ENCODE measurements at places on chromosomes 2 and 18.

DNA sequence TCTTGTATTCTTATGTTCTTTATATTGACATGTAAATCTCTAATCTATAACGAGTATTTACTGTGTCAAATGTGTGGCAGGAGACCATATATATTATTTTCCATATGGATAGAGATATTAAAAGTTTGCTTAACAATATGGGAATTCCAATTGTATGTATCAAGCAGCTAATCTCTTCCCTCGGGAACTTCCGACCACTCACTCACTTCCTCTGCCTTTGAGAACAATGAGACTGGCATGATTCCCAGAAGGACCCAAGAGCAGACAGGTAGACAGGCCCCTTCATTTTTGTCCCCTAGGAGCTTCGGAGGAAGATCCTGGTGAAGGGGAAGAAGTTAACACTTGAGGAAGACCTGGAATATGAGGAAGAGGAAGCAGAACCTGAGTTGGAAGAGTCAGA is 24.1 kb downstream of the PLCD4 start:
- DNase-seq = no peak

DNA sequence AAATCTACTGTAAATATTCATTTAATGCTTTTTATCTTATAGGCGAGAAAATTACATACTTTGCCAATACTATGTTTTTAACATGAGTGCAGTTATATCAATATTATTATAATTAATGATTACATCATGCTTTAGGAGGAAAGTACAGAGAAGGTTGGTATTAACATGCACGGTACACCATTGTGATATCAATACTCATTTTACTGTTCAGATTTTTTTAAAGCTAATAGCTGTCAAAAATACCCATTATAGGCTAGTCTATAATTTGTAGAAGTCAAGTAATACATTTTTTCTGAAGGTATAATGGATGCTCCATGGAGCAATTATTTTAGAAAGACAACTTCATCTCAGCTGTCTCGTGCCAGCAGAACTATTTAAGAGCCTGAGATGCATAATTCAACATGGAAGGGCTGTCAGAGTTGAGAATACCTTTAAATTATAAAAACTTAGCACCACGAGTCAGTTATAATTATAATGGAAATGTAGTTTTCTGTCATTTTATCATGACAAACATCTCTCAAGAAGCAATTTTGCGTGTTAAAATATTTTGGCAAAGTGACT is 1641.7 kb upstream of the ACVR2A start:
- no peak for DNase-seq

GRCh38 chr2:207408086-207408794 is 121.5 kb upstream of the CREB1 start:
- DNase-seq = no peak

DNA sequence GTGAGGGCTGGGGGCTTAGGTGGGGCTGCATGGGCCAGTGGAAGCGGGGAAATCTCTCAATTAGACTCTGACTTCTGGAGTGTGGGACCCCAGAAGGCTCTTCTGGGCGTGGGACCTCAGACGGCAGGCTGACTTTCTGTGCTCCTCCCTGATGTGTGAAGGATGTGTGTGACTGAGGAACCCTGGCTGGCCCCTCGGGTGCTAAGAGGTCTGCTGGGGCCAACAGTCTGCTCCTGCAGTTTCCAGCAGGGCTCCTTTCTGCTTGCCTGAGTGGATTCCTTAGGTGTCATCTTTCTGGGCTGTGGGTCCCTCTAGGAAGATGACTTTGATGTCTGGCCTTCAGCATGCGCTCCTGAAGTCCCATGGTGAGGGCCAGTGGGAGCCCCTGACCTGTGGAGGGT is 167.5 kb downstream of the DYSF start:
- no peak for DNase-seq

DNA sequence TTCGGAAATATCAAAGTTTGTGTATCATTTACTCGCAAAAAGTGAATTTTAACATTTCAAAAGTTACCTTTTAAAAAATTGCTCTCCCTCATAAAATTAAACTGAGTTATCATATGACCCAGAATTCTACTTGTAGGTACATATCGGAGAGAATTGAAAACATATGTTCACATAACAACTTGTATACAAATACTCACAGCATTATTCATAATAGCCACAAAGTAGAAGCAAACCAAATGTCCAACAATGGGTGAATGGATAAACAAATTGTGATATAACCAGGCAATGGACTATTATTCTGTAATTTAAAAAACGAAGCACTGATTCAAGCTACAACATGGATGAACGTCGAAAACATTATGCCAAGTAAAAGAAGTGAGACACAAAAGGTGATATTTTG is 412.0 kb upstream of the TCF4 start:
- no peak for DNase-seq

GRCh38 chr2:5521461-5521860 is 170.7 kb upstream of the SOX11 start:
- no peak for DNase-seq

DNA sequence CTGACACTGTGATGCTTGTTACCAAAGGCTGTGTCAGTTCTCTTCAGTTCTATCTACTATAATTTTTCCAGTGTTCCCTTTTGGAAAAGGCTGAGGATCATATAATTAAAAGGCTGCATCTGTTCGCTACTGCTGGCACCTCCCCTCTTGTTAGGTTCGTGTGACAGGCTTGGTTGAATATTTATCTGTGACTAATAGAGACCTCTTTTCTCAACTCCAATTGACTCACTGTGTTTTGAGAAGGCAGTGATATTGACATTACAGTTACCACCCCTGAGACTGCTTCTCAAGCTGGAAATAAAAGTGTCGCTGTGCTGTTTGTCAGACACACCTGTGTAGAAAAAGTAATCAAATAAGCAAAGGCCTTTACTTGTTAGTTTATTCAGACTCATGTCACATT is 205.5 kb upstream of the KCNH7 start:
- no peak for DNase-seq

DNA sequence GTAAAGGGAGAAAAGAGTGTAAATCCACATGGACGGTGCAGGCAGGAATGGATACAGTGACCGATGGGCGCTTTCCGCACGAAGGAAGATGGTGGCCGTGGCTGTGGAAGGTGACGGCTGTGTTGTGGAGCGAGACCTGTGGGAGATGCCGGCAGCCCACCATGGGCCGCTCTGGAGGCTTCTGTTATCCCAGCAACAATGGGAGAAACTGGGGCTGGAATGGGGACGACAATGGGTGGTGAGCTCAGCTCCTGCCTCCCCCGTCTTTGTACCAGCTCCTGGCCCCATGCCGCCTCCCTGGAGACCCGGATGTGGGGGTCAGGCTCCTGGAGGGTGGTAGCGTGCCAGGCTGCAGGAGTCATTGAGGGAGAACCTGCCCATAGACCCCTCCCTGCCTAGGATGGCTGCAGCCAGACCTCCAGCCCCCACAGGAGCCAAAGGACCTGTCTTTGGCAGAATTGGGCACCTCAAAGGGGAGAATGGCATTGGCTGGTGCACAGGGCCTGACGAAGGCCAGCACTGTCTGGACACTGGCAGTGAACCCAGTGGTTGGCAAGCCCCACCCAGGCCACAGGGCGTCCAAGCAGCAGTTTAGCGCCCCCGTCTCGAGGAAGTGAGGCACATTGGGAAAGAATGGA is 72.6 kb downstream of the SLC66A2 start:
- no peak for DNase-seq

GRCh38 chr2:24176326-24176725 is 1.5 kb downstream of the FAM228A start:
- no peak for DNase-seq

DNA sequence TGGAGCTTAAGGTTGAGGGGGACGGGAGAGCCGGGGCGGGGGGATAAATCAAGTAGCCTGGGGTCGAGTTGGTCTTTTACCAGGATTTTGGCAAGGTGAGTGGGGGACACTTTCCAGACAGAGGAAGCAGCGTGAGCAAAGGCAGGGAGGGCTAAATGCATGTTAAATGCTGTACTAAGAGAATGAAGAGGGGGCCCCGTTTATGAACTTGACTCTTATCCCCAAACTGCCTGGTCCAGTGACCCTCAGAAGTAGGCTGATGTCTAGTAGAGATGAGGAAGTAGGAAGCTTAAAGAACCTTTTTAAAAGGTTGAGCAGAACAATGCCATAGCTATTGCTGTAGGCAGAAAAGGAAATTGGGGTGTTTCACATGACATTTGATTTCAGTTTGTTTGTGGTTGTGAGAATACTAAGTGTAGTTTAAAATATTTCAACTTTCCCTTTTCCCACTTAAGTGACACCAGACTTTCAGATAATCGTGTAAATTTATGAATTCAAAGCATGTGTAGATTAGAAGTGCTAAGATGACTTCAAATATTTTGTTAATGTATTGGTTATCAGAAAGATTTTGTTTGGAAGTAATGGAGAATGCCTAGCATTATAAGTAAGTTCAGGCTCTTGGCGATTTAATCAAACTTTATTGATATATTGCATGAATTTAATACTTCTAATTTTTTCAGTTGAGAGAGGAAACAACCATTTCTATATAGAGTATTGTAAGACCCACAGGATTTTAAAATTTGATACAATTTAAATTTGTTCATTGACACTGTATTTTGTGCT is 1.8 kb downstream of the REL start:
- DNase-seq = peak; percentile 42

GRCh38 chr18:35190948-35191697 is 49.7 kb upstream of the ZNF397 start:
- DNase-seq = no peak

- no peak for DNase-seq
Measured at GRCh38 chr2:238776003-238776760, 71.7 kb upstream of the TWIST2 start.

DNA sequence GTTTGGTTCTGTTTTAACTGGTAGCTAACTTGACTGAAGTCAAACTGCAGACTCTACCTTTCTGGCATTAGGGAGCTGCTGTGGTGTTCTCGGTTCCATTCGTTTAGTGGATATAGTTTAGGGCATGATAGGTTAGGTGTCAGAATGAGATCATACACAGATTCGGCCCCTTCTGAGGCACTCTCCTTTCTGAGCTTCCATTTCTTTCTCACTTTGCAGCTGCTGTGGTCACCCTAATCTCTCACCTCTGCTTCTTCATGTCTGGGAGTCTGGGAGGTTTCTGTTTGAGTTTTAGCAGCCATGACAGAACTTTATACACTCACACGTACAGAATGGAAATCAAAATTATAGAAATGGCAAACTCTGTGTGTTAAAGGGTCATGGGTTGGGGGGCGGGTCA is 122.8 kb downstream of the ATP9B start:
- DNase-seq = no peak

DNA sequence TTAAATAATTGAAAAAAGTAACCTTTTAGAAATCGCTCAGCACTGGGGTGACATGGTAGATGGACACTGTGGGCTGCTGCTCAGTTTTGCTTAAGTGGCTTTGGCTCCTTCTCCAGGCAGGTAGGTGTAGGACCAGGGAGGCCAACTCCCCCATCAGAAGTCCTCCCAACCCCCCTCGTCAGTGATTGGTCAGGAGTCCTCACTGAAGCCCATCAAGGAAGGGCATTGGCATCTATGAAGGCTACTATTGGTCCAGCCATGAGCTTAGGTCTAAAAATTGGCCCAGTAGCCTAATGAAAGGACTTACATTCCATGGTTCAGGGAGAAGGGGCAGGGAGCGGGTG is 34.7 kb downstream of the ST3GAL5 start:
- no peak for DNase-seq

DNA sequence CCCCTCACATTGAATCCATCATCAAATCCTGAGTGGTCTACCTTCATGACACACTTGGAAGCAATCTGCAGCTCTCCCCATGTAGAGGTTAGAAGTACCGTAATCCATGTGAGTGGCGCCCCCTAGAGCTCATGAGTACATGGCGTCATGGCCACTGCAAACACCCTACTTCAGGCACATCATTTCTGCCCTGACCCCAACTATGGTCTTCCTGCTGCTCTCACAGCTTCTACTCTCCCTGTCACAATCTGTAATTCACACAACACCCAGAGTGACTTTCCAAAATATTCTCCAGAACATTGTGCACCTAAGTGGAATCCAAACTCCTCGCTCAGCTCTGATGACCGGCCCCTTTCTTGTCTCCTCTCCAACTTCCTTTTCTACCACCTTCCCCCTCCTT is 141.9 kb downstream of the ANKRD44 start:
- peak; percentile 75 for DNase-seq

DNA sequence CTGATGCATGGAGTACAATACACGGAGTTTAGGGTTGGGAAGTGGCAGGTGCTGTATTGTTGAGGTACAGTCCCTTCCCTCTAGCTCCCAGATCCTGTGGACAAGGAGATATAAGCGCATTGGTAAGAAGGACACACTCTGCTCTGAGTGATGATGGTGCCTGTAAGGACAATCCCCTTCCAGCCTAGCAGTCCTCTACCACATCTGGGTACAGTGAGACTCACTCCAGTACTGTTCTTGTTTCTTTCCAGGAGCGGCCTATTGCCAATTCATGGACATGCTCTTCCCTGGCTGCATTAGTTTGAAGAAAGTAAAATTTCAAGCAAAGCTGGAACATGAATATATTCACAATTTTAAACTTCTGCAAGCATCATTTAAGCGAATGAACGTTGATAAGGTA is 56.0 kb downstream of the MAPRE2 start:
- DNase-seq = no peak

DNA sequence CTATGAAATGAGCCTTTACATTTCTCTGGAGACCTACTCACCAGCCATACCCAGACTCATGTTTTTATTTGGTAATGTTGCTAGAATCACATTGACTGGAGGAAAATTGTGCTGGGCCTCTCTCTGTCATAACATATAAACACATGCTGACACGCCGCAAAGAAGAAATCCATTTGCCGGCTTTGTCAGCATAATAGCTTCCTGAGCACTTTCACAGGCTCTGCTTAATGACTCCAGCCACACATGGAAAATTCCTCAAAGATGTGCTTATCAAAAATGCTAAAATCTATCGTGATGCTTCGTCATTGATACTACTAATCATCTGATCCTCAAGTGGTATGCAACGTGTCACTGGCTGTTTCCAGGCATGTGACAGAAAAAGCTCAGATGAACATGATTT is 63.1 kb downstream of the RND3 start:
- no peak for DNase-seq

GRCh38 chr2:237196866-237197618 is 111.4 kb downstream of the COPS8 start:
- no peak for DNase-seq
